ENCODE measurements at places on chromosomes 4 and X.

DNA sequence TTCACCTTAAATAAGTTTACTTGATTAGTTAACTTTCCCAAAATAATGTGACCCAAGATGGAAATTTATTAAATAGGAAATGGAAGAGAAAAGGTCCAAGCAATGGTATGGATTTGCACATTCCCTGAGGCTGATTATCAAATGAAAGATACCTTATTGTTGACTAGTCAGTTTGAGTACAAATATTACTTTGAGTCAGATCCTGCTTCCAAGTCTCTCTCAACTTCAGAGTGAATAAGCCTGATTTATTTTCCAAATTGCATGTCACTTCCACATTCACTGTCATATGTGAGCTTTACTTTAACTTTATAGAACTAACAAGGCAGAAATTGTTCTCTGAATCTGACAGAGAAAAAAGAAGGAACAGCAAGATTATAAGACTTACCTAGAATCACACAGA, 520.8 kb downstream of the RAB28 start:
- no peak for DNase-seq

DNA sequence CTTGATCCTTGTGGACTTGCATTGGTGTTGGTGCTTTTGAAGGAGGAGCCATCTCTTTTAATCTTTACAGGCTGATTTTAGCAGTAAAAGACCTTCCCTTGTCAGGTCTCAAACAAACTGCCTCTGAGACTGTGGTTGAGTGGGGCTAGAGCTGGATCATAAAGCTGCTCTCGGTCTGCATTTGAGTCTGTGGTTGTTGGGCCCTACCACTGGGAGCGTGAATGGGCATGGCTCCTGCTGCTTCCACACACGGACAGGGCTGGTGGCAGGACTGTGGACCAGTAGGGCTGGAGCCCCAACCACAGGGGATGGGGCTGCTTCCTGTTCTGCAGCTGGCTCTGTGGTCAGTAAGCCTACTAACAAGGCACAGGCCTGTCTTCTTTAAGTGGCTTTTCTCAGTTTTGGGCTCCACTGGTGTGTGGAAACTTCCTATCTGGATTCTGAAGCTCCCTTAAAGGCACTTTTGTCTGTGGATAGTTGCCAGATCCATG, 130.6 kb downstream of the RBM46 start:
- no peak for DNase-seq

DNA sequence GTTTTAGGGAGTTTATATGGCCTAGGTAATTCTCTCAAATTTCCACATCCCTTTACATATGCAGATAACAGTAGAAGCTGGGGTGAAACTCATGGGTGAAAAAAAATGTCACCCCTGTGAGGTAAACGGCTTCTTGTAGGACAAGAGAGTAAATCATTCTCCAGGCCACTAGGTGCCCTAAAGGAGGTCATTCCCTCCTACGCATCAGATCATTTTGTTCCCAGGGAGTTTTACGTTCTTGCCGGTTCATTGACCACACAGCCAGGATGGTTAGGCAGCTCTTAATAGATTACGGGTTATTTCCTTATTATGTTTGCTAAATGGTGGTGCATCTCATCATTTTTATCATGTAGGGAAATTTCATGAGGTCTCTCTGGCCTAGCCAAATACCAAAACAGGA, 225.8 kb upstream of the NOCT start:
- no peak for DNase-seq

GRCh38 chr4:25377572-25378436, 741 bp downstream of the ANAPC4 start:
- DNase-seq, result no peak

DNA sequence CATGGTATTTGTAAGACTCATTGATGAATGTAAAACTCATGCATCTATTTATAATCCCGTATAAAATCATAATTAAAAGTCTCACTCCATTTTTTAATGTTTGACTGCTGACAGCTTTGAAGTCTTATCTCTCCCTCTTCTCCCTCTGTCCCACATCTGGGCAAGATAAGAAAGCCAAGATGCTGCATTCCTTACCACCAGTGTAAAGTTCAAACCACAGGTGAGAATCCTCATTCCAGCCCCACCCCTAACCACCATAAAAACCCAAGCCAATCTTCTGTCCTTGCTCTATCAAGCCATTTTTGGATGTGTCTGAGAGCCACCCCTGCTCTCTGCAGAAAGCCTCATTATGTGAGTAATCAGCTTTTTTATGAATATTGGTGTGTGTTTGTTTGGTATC, 59.3 kb upstream of the MAGED1 start:
- no peak for DNase-seq

GRCh38 chrX:40945361-40945713, 139.9 kb upstream of the USP9X start:
- DNase-seq, result no peak

- DNase-seq, result no peak
Measured at GRCh38 chrX:97311066-97311778, 427.5 kb downstream of the RPA4 start.

DNA sequence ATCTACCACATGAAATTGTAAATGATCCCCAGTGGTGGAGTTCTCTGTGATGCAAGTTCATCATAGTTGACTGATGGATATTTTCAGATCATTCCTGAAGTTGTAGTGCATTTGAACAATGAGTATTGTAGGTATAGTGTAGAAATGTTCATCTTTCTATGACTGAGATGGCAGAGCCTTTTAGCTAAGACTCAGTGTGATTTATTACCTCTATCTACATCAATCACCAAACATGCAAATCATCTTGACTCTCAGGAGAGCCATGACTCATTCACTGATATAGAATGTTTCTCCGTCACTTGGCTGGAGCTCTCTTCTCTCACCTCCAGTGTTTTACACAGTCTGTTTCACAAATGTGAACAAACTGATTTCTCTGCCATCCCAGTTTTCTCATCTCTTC, 392.6 kb downstream of the IL1RAPL1 start:
- DNase-seq, result no peak

GRCh38 chr4:109375778-109376414, 57.7 kb upstream of the SEC24B start:
- no peak for DNase-seq

DNA sequence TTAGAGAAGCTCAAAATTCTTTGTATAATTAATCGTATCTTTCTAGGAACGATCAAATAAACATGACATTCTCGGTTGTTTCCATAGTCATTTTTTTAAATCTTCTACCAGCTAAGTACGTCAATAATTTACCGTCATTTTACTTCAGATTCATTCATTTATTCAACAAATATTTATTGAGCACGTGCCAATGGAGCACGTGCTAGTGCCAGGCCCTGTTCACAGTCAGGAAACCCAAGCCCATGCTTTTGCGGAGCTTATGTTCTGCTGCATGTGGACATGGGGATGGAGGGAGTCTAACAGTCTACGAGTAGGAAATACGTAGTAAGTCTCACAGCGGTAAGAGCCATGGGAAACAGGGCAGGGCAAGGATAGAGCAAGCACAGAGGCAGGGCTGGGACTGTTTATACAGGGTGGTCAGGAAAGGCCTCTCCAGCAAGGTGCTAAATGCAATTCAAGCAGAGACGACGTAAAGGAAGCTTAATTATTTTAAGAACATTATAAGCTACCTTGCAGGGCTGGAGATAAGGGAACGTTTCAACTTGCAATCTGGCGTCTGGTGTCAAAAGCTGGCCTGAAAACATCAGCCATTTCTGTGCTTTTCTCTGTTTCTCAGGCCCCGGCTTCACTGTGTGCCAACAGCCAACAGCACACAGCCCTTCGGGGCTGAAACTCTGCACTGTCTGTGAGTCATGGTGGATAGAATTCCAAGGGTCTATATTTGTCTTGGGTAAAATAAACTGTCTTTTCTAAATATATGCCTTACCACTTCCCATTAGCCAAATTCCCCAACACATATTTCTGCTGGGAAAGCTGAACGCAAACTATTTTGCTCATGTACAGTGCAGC, 517.1 kb upstream of the ZFP42 start:
- no peak for DNase-seq

- DNase-seq, result no peak
Measured at GRCh38 chr4:153075836-153076518, 128.3 kb upstream of the TRIM2 start.

DNA sequence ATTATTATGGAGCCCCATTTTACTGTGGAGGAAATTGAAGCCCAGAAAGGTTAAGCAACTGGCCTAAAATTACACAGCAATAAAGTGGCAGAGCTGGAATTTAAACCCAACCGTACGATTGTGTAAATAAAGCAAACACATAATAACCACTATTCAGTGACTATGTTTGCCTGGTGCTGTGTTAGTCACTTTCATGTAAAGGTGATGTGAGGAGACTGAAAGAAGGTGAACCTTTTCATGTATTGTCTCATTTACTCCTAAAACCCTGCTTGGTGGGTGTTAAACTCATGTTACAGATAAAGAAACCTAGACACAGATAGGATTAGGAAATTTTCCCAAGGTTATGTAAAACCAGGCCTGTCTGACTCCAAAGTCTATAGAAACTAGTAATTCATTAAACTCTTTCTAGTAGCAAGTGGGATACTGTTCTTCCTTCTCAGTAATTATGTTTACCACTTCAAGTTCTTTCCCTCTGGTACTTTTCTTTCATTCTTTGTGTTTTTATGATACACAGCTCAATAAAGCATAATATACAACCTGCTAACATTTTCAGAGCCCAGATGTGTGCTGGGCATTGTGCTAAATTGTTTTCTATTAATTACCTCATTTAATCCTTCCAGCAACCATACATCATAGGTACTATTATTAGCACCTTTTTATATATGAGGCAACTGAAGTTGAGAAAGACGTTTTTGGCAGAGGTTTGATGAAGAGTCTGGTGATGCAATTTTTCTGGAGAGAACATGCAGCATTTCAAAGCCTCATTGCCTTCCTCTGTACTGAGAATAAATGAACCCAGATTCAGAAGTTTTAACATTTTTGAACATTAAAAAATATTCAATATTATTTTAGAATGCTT, 202.7 kb downstream of the SPRY1 start:
- DNase-seq, result no peak

DNA sequence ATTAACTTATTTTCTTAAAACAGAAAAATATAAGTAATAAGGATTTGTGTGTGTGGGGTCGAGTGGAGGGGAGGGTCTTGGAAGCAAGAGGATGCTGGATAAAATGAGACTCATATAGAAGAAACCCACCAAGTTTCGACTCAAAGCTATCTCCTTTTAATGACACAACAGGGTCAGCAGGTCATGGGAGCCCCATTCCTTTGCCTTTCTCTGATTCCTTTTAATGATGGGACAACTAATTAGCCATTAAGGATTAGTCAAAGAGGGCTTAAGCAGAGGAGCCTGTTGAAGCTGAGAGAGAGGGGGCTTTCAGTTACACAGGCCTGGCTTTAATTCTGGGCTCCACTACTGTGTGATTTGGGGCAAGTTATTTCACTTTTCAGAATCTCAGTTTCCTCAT, 102.8 kb downstream of the GPR50 start:
- DNase-seq, result no peak

- DNase-seq, result no peak
Measured at GRCh38 chrX:37746218-37746941, 33.5 kb upstream of the CYBB start.

DNA sequence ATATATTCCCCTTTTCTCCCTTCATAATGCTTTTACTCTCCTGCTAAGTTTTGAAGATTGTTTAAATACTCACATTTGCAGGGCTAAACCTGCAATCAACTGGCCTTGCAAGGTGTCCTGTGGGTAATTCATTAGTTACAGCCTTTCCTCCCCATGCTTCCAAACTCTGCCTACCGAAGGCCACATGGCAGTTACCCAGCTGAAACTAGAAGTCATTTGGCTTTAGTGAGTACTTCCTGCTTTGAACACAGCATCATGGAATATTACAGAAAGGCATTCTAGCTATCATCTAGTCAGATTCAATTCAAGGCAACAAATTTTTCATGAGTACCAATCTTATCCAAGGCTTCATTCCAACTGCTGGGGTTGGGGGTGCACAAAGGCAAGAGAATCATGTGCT, 55.6 kb downstream of the SRPX start:
- DNase-seq, result no peak

- DNase-seq, result no peak
Measured at GRCh38 chrX:108121291-108121690, 29.7 kb downstream of the ATG4A start.

DNA sequence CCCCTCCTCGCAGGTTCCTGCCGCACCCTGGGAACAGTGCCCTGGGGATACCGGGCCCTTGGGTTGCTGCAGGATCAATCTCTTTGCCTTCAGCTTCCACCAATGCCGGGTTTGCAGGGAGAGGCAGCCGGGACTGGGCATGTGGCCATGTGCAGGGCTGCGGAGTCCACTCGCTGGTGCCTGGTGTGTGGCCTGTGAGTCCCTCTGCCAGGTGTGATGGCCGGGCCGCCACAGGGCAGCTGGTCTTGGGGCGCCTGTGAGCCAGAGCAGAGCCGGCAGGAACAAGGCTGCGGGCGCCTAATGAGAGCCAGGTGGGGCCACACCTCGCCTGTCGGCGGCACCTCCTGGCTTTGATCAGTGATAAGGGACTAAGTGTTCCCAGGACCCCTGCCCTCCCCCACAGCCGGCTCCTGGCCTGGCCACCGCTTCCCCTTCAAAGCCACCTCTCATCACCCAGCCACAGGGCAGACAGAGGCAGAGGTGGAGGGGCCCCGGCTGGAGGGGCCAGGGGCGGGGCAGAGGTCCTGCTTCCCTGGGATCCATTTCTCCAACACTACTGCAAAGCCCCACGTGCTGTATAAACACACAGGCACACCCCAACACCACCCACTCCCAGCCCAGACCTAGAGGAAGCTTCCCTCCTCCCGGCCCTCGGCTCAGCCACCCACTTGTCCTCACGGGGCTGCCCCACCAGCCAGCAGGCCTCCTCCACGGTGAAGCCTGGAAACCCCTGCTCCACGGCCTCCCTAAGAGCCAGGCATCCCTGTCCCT, 132.7 kb downstream of the CPZ start:
- DNase-seq, result no peak

DNA sequence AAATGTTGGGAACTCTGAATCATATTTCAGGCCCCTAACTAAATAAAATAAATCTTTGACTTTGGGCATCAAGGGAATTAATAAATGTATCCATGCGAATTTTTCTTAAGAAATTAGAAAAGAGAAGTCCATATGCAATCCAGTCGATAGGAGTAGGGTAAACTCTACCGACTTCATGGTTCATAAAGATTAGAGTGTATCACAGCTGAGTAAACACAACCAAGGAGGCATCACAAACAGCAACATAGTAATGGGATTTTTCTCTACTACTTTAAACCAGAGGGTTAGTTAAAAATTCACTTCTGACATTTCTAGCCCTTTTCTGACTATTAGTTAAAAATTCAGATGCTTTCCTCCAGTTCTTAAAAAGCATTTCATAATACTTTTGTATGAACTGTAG, 19.9 kb downstream of the SEPTIN11 start:
- no peak for DNase-seq

- DNase-seq, result no peak
Measured at GRCh38 chr4:28835501-28835900, 1884.7 kb upstream of the PCDH7 start.

DNA sequence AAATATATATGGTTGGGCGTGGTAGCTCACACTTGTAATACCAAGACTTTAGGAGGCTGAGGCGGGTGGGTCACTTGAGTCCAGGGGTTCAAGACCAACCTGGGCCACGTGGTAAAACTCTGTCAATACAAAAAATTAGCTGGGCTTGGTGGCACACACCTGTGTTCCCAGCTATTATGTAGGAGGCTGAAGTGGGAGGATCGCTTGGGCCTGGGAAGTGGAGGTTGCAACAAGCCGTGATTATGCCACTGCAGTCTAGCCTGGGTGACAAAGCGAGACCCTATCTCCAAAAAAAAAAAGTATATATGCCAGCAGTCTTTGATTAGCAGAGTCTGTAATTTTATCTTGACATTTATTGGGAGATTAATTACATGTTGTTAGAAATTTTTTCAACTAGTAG, 8.7 kb downstream of the EIF2S3 start:
- no peak for DNase-seq

- DNase-seq, result peak; percentile 26
Measured at GRCh38 chrX:79366873-79367749, at the start of gene ITM2A. Gene ITM2A (minus strand): TSS chrX:79367334. CDS start chrX:79367215, 119 bp downstream.

Data from SK-N-MC (cell line).